ENCODE measurements at places on chromosomes 6 and 20.

- DNase-seq: no peak
Measured at GRCh38 chr20:24701668-24702067, 232.2 kb downstream of the SYNDIG1 start.

GRCh38 chr6:21371676-21372171, 221.8 kb upstream of the SOX4 start:
- DNase-seq: no peak

- no peak for DNase-seq
Measured at GRCh38 chr6:39063526-39063925, 14.9 kb downstream of the GLP1R start.

GRCh38 chr20:63884506-63885263, 10.2 kb upstream of the DNAJC5 start:
- no peak for DNase-seq

DNA sequence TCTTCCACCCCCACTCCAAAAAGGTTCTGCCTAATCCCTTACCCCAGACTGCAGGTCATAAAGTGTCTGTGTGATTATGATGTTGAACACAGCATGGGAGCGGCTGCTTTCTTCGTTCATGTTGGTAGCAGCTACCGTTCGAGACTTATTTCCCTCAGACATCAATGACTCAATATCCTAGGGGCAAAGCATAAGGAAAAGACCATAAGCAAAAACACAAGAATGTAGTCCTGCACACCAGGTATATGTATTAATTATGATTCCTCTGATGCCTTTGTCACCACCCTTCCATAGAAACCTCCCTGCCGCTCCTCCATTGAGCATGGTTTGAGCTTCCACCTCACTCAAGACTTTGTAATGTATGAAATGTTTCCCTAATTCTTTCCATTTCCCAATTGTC, 137.2 kb downstream of the KIF13A start:
- DNase-seq: no peak

GRCh38 chr20:25007491-25008305, 15.1 kb upstream of the APMAP start:
- DNase-seq: no peak

DNA sequence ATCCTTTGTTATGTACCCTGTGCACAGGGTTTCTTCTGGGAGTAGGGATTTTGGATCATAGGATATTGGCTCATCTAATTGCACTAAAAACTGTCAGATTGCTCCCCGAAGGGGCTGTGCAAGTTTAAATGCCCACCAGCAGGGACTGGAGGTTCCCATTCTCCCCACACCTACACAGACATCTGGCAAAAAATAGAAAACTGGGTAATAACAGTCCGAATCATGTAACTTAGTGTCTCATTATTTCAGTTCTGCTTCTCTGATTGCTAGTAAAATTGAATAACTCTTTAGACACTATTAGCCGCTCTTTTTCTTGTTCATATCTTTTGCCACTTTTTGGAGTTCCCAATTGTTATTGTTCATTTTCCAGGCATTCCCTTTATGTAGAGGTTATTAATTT, 5.3 kb downstream of the PSMF1 start:
- DNase-seq: no peak

- DNase-seq: no peak
Measured at GRCh38 chr6:130009146-130009545, 9.2 kb upstream of the L3MBTL3 start.

GRCh38 chr6:5507131-5507681, 245.9 kb downstream of the FARS2 start:
- no peak for DNase-seq

DNA sequence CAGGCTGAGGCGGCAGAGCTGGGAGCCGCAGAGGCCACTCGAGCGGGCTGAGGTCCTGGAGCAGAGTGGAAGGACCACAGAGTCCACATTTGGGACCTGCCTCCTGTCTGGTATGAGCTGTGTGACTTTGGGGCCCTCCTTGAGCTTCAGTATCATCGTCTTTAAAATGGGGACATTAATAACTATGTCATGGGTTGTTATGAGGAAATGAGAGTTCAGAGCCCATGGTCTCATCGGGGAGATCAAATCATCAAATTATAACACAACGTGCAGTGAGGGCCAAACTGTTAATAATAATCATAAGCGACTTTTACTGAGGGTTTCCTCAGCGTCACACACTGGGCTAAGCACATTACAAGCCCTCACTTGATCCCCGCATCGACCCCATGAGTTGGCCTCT, 49.9 kb upstream of the CCDC167 start:
- no peak for DNase-seq

DNA sequence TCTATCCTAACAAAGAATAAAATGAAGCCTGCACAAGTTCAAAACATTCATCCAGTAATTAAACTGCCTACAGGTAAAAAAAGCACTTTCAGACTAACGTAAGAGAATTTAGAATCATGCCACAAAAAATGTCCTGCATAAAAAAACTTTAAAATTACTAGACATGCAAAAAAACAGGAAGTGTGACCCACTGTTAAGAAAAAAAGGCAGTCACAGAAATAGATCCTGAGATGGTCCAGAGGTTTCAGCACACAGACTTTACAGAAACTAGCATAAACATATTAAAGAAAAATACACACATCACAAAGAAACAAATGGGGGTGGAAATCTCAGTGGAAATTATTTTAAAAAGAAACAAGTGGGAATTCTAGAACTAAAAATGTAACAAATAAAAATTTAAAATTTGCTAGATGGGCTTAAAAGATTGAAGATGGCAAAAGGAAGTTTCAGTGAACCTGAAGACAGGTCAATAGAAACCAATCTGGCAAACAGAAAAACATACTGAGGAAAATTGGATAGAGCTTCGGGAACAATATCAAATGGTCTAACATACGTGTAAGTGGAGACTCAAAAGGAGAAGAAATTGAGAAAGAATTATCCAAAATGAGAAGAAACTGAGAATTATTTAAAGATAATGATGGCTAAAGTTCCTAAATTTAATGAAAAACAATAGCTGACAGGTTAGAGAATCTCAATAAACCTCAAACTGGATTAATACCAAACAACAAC, 3.4 kb upstream of the ZNF133 start:
- DNase-seq: no peak

DNA sequence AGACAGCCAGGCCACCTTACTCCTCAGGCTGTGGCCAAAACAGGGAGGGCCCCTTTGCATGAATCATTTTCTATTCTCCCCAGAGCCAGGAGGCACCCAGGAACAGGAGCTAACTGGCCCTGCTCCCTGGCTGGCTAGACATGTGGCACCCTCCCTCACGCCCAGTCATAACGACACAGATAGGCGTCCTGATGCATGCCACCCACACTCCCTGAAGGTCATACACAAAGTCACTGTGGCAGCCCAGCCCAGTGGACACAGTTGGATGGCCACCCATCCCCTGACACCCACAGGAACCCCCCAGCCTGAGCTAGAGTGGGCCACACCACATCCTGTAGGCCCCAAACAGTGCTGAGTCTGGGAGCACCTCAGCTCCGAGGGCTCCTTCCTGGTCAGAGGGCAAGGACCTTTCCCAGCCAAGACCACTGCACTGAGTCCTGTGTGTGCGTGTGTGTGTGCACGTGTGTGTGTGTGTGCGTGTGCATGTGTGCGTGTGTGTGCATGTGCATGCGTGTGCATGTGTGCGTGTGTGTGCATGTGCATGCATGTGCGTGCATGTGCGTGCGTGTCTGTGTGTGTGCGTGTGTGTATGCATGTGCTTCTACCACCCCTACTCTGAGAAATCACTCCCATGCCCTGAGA, 21.6 kb downstream of the TFEB start:
- DNase-seq: no peak

DNA sequence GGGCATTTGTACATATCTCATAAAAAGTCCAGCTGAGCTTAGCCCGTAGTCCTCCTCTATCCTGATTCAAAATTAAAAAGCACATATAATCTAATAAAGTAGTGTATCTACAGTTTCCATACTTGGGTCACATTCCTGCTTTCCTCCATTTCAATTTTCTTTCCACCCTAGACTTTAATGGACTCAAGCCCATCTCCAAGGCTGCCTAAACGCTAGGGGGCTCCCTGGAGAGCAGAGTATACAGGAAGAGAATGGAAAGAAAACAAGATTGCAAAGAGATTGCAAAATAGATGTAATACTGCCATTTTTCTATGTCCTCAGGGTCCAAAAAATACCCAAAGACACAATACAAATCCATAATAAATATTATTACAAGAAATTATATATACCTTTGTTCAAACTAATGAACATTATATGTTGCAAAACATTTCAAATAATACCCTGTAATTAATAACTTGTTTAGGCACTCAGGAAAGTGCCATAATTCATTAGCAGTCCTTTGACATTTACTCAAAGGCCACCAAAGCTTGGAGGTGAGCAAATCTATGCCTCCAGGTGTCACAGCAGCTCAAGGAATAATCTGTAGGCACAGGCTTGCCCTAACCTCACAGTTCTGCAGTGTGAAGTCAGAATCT, 2.4 kb upstream of the MCM3 start:
- peak; percentile 48 for DNase-seq

DNA sequence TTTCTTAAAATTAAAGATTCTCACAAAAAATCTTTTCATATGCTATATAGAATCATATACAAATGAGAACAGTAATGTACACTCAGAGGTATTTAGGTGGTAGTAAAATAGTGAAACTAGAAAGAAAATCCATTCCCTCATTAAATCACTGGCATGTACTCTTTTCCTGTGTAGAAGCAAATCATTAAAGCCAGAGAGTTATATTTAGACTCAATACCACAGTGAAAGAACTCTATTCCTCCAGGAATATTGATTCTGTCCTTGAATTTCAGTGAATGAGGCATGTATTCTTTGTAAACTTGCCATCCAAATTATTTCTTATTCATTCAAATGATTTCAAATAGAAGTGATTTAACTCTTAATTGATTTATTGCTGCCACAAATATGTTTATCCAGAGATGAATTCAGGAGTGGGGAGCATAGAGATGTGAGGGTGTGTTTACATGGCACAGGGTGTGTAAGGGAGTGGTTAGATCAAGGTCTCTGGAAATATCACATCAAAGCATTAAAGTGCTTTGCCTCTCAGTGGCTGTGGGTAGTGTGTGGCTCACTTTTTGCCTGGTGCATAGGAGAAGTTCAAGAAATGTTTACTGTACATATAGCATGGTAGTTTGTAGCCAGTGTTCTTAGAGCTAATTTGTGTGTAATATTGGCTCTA, 141.2 kb downstream of the FAM83B start:
- DNase-seq: no peak

DNA sequence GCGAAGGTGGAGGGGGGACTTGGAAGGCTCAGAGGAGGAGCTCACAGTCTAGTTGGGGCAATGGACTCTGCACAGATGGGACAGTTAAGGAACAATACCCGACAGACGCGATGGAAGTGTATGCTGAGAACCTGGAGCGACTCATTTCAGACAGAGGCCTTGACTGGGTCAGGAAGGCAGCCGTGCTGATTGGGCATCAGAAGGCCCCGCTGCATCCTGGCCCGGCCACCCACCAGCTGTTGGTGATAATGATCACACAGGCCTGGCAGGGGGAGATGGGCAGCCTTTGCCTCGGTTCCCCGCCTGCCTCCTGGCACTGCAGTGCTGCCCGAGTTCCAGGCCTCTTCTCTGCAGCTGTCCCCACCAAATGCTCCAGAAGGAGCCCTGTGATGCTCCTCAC, 62.4 kb downstream of the MDGA1 start:
- no peak for DNase-seq

- DNase-seq: no peak
Measured at GRCh38 chr20:5481872-5482271, 165.1 kb upstream of the PROKR2 start.

- DNase-seq: peak; percentile 9
Measured at GRCh38 chr20:39849664-39850063, 839.4 kb downstream of the MAFB start.

GRCh38 chr6:144519426-144519825, 234.3 kb downstream of the UTRN start:
- no peak for DNase-seq

GRCh38 chr6:137893726-137894125, 26.7 kb downstream of the TNFAIP3 start:
- DNase-seq: no peak

GRCh38 chr6:170405311-170405975, 98.9 kb downstream of the FAM120B start:
- DNase-seq: no peak

GRCh38 chr6:148507774-148508173, 165.1 kb downstream of the SASH1 start:
- no peak for DNase-seq

GRCh38 chr20:41411391-41411847, 44.8 kb upstream of the EMILIN3 start:
- DNase-seq: no peak

- DNase-seq: no peak
Measured at GRCh38 chr6:72776456-72776855, 154.6 kb downstream of the KCNQ5 start.

DNA sequence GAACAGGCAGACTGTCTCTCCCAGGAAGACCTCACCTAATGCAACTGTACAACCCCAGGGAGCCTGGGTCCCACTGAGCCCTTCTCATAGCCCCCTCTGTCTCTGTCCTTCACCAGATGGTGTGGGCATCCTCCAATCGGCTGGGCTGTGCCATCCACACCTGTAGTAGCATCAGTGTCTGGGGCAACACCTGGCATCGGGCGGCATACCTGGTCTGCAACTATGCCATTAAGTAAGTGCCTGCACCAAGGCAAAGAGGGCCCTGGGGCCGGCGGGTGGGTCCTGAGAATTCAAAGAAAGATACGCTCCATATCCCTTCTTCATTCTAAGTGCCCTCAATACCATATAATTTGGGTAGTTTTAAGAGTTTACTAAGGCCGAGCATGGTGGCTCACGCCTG, 8.3 kb downstream of the R3HDML start:
- DNase-seq: no peak

GRCh38 chr20:57649617-57650015, 29.4 kb upstream of the ZBP1 start:
- no peak for DNase-seq

GRCh38 chr20:59729506-59729905, 125.2 kb downstream of the PHACTR3 start:
- DNase-seq: no peak

DNA sequence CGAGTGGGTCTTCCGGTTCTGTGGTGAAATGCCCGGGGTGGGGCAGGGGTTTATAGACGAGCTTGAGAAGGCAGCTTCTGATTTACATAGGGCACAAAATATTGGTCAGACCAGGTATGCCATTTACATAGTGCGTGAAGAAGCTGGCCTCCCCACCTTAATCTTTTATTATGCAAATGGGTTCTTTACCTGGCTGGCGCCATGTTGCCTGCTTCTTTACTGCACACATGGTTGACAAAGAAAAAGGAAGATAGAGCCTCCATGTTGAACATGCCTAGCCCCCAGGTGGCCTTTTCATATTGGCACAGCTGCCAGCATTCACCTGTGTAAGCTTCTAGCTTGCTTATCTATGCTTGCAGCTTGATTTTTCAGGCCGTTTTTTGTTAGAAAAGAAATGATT, 276.2 kb downstream of the PHACTR1 start:
- DNase-seq: no peak

DNA sequence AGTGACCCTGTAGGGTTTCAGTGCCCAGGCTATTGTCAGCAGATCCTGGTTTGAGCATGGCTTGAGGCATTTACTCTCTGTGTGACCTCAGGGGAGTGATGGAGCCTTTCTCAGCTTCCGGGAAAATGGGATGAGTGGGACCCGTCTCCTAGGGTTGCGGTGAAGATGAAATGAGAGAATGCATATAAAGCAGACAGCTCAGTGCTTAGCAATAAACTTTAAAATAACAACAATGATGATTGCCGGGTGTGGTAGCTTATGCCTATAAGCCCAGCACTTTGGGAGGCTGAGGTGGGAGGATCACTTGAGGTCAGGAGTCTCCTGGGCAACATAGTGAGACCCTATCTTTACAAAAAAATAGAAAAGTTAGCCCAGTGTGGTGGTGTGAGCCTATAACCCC, 106.0 kb upstream of the MTHFD1L start:
- DNase-seq: no peak

GRCh38 chr6:8478418-8478817, 43.1 kb upstream of the SLC35B3 start:
- no peak for DNase-seq

GRCh38 chr6:40521496-40521895, 65.7 kb downstream of the LRFN2 start:
- no peak for DNase-seq

Measured in DMS153 (cell line).